ENCODE measurements at places on chromosomes 1 and 21. TPM values are rescaled to one million over a fixed set of nuclear protein-coding genes. Genes with fewer than 3 reads are reported as not detected.

GRCh38 chr1:84020151-84020550, 21.2 kb upstream of the TTLL7 start:
- peak; percentile 41 for DNase-seq

DNA sequence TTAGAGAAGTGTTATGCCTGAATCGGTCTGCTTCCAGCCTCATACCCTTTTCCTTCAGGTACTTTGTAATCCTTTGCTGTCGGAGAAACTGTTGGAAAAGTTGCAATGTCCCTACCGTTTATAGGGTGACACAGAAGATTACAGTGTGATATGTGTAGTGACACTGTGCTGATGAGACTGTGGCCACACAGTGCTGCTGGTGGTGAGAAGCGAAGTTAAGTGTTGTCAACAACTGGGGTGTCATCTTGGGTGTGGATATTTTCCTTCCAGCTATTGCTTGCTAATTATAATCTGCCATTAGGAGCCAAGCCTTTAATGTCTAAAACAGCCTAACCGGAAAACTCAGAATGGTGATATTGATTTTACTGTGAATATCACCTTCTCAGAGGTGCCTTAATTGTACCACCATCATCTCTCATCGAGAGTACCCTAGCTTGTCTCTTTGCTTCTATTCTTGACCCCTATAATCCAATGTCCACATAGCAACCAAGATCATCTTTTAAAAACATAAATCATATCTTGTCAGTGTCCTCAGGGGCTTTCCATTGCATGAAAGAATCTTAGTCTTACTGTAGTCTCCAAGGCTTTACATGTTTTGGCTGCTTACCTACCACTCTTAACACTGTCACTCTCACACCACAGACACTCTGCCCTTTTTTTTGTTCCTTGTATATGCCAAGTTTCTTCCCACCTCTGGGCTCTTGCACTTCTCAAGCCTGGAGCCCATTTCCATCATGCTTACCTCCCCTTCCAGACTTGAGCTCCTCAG, 89.4 kb upstream of the PGD start:
- DNase-seq = no peak

DNA sequence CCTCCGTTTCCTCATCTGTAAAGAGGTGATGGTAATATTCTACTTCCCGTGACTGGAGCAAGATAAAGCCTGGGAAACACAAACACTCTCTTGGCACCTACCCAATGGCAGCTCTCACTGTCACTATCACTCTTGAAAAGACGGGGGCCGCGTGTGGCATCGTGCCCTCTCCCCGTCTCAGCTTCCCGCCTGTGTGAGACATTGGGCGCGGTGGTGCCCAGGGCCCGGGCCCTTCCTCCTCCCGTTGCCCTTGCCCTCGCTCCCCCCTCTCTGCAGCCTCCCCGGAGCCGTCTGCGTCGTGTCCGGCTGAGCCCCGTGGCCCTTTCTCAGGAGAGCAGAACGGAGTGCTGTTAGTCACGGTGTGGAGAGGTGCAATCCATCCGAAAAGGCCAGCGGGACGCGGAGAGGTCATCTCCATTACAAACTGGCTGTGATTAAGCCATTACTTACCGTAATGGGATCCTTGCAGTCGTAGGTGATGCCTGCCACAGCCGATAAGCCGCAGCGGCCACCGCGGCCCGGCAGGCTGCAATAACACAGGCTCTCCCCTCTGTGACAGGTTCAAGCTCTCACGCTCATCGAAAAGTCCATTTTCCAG, 156.4 kb upstream of the ZC3H12A start:
- no peak for DNase-seq

Gene PEA15
- total RNA-seq = 51.9 TPM

Gene NHLH1
- not detected for total RNA-seq

Gene LIN28A
- not detected for total RNA-seq

Gene SWT1
- total RNA-seq = 24.6 TPM

Measured in urinary bladder (tissue), 4 donors.